Forelimb muscle (tissue), 1 donor: ENCODE measurements at places on chromosomes 6 and 20. TPM values are rescaled to one million over a fixed set of nuclear protein-coding genes. Genes with fewer than 3 reads are reported as not detected.
A peak's percentile ranks its signal among the peaks of the same experiment; 100 is the strongest.

The SLC13A3 gene
- 3.3 TPM for polyA plus RNA-seq

The PXDC1 gene
- 20.8 TPM for polyA plus RNA-seq

The PTCRA gene
- polyA plus RNA-seq: not detected

The PRKN gene
- 4.6 TPM for polyA plus RNA-seq

The RHAG gene
- polyA plus RNA-seq: 0.80 TPM

The KHDRBS2 gene
- polyA plus RNA-seq: 0.18 TPM

DNA sequence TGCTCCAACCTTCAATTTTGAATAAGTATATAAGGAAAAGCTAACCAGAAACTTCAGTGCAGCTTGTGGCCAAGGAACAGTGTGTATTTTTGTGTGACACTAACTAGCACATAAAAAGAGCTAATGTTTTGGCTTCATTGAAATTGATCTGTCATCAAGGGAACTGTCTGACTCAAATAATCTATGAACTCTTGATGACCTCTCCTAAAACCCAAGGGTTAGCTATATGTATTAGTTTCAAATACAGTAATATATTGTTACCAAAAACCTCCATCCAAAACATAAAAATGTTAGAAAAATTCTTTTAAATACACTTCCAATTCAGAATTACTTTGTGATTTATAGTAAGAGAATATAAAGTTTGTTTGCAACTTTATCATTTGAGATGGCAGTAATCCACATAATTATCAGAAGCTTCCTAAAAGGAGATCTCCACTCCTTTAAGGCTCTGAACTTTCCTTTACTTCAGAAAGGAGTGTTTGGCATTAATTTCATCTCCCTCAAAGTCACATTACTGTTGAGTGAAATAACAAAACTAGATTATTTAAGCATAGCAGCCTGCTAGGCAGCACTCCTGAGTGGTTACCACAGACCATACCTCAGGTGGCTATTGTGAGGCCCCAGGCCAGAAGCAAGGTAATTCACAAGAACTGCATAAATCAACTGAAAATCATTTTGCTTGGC, 46.3 kb upstream of the HSF2 start:
- peak; percentile 20 for DNase-seq

DNA sequence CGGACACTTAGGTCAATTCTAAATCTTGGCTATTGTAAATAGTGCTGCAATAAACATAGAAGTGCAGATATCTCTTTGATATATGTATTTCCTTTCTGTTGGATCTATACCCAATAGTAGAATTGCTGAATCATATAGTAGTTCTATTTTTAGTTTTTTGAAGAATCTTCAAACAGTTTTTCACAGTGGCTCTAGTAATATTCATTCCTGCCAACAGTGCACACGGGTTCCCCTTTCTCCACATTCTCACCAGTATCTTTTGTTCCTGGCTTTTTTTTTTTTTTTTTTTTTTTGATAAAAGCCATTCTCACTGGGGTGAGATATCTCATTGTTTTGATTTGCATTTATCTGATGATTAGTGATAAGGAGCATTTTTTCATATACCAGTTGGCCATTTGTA, 1.8 kb upstream of the FBXL4 start:
- no peak for DNase-seq

GRCh38 chr6:150261997-150262697, 106.7 kb upstream of the IYD start:
- DNase-seq: no peak

DNA sequence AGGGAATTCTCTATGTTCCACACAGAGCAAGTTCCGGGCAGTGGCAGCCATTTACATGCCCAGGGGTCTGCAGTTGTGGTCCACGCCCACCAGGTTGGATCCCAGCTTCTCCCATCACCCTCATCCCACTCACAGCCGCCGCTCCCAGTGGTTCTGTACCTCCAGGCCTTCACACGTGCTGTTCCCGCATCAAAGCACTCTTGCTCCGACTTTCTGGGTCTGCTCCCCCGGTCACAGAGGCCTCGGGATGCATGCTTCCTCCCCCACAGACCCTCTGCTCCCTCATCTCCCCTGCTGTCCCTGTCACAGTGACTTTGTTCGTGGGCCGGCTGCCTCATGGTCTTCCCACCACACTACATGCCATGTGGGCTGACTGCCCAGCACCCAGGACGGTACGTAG, 332.5 kb downstream of the TAF4 start:
- DNase-seq: no peak

DNA sequence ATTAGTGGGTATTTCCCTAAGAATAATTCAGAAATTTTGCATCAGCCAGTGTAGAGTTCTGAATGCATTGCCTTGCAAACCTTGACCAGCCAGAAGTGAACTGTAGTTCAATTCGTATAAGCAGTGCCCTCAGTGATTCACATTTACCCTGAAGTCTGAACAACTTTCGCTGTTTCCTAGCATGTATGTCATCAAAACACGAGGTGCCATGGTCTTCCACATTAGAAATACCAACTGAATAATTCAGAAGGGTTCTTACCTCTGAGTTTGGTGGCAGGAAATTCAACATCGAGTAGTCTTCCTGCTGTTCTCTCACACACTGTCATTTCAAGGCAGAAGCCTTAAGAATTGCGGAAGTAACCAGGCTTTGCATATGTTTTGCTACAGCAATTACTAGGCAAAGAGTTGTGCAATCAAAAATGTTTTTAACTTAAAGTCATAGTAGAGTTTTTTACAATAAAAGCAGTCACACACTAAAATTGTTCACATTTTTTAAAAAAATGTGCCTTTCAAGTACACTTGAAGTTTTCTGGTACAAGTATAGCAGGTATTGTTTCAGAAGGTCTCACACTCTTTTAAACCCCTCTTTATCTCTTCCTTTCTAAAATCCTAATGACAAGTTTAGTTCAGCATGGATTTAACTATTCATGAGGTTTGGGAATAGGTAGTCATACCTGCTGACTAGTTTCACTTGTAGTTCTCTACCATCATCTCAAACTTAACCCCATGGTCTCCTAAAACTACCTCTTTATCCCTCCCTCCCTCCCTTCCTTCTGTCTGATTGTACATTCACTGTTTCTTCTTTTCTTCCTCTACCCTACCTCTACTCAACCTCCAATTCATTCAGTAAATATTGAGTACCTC, 118.3 kb downstream of the STXBP5 start:
- peak; percentile 14 for DNase-seq

GRCh38 chr20:5923493-5923892, 26.8 kb downstream of the TRMT6 start:
- DNase-seq: no peak

DNA sequence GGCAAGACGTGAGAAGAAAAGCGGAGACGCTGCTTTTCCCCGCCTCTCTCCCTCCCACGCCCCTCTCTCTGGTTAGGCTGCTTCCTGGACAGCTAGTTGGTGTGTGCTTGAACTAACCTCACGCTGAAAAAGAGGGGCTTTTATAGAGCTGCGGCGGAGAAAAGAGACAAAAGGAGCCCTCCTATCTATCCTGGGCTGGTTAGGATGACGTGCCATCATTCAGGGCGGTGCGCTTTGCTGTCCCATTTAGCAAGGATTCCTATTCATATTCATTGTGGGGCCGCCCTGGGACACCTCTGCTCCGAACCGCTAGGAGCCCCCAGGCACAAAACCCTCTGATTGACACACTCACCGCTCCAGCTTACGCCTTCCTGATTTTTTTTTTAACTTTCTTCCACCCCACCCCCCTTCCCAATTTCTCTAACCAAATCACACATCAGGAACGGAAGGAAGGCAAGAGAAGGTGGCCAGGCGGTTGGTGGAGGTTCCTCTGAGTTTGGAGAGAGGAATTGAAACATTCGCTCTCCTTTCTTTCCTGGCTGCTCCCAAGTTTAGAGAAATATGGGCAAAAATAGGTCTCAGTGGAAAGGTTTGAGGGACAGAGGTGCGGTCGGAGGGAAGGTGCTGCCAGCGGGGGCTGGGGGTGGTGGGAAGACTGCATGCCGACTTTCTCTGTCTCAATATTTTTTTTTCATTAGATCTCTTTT, at the start of gene OLIG3:
TSS of gene OLIG3 (minus strand) at position 114 of the 707 bp plus-strand sequence. CDS start 224 bp downstream, outside the sequence.
- DNase-seq: no peak

DNA sequence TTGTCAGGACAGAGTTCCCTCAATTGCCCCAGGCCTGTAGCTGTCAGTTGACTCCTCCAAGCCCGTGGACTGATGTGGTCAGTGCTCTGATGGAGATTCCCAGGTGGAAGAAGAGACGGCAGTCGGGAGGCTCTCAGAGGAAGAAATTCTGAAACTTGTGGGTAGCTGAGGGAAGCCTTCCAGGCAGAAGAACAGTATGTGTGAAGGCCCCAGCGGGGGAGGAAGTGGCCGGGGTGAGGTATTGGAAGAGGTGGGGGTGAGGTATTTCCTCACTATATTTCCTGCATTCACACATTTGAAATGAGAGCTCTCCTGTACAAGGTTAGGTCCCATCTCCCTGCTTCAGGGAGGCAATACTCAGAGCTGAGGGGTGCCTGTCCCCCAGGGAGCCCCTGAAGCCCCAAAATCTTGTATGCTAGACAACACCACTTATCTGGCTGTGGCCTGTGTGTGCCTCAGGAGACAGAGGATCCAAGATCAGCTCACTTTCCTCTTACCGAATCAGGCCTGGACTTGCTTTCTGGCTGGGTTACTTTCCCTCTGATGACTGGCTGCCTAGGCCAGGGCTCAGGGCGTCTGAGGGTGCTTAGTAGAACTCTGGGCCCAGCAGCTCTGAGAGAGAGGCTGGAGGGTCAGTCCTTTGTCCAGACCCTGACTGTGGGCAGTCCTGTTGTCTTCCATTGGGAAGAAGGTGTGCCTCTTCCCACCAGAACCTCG, 49.3 kb upstream of the MYL9 start:
- DNase-seq: no peak

DNA sequence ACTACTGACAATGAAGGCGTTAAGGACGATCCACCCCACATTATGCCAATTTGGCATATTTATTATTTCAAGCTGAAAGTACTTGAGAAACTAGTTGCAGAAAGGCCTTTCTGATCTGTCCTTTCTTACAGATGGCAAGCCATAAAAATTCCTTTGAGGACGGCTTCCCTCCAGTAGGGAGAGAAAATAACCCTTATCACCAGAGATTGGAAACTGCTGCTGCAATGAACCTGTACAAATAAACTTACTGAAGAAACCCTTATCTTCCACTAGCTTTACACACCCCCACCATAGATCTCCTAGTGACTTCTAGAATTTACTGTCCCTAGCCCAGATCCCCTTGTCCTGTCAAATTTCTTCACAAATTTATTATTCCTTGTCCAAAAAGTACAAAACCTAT, 105.2 kb downstream of the MAP7 start:
- DNase-seq: no peak

GRCh38 chr6:16337295-16337975, 99.0 kb downstream of the GMPR start:
- peak; percentile 87 for DNase-seq

GRCh38 chr6:108689272-108690161, 128.8 kb downstream of the FOXO3 start:
- DNase-seq: no peak

- no peak for DNase-seq
Measured at GRCh38 chr20:59015812-59016711, 3.2 kb upstream of the TUBB1 start.

DNA sequence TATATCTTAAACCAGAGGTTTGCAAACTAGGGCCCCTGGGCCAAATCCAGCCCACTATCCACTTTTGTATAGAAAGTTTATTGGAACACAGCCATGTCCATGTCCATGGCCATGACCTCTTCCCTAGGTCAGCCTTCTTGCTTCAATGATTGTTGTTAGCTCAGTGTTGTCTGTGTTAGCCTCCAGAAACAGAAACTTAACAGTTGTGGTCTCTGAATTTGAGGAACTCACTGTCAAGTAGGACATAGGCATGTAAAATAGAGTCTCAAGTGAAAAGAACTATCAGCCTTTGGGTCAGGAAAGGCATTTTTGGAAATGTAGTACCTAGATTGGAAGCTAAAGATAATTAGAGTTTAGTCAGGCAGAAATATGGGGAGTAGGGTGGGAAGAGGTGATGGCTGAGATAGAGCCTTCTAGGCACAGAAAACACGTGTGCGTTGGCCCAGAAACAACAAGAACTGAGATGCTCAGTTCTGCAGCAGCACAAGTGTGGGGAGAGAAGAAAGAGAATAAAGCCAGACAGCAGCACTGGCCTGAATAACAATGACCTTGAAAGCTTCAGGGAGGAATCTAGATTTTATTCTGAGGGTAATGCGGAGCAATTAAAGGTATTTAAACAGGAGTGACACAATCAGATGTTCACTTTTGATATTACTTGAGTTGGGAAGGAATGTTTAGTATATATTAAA, 87.0 kb upstream of the OLIG3 start:
- DNase-seq: no peak
